ENCODE measurements at places on chromosomes 5 and 9. TPM values are rescaled to one million over a fixed set of nuclear protein-coding genes. Genes with fewer than 3 reads are reported as not detected.
A peak's percentile ranks its signal among the peaks of the same experiment; 100 is the strongest.

PCSK1 gene
- not detected for total RNA-seq

LMNB1 gene
- 243 TPM for total RNA-seq

RECK gene
- 9.3 TPM for total RNA-seq

TNFSF8 gene
- total RNA-seq = 54.2 TPM

DNA sequence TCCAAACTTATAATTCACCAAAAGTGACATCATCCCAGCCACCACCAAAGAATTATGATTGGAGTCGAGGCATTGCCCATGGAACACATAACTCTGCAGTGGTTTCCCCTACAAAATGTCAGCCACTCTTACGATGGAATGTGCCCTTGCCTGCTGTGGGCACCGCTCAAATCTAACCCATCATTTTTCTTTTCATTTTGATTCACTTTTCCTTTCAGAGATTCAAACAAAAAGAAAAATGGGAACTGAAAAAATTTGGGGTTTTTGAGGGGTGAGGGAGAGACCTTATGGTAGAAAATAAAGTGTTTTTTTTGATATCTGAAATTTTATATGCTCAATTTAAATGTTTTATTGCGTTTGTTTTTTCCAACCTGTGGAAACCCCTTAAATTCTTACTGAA is 28.1 kb downstream of the SMARCA2 start:
- peaks cover 29% of the 10 kb centered on the region for H3K4me1 ChIP-seq
- DNase-seq = no peak
- H3K4me3 ChIP-seq = no peak overlapping the region
- H3K27me3 ChIP-seq = no peaks in the 10 kb centered on the region

DNA sequence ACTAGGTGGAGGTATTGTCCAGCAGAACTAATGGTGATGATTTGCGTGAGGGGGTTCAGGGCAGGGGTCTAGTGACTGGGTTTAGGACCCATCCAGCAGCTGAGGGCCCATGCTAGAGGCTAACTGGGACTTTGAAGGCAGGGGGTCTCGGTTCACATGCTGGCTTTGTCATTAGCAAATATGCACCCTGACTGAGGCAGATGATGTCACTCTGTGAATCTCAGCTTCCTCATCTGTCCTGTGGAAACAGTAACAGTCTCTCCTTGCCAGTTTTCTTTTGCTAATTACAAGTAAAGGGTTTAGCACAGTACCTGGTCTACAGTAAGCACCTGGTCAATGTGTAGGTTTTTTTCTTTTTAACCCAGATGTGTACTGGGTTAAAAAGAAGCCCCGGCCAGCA is 5.2 kb downstream of the SH2D3C start:
- DNase-seq = no peak
- no peak overlapping the region for H3K4me3 ChIP-seq
- no peaks in the 10 kb centered on the region for H3K27me3 ChIP-seq
- H3K4me1 ChIP-seq = peaks cover 51% of the 10 kb centered on the region

DNA sequence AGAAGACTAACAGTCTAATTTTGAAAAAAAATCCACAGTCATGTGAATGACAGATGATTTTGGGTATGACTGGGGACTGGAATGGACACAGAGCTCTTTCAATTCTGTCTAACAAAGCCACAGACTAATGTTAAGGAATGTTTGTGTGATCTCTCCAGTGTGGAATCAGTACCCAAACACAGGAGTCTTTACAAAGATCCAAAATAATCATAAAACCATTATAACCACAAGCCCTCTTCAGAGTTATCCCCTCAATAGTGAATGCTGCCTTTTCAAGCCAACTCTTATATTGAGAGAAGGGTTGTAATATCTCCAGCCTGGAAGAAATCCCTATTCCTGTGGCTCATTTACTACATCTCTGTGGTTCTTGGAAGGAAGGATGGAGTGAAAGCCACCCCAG is 552.0 kb upstream of the CLINT1 start:
- DNase-seq = no peak
- no peak overlapping the region for H3K27ac ChIP-seq
- no peaks in the 10 kb centered on the region for H3K36me3 ChIP-seq
- peaks cover 2% of the 10 kb centered on the region for H3K27me3 ChIP-seq
- no peaks in the 10 kb centered on the region for H3K4me1 ChIP-seq

DNA sequence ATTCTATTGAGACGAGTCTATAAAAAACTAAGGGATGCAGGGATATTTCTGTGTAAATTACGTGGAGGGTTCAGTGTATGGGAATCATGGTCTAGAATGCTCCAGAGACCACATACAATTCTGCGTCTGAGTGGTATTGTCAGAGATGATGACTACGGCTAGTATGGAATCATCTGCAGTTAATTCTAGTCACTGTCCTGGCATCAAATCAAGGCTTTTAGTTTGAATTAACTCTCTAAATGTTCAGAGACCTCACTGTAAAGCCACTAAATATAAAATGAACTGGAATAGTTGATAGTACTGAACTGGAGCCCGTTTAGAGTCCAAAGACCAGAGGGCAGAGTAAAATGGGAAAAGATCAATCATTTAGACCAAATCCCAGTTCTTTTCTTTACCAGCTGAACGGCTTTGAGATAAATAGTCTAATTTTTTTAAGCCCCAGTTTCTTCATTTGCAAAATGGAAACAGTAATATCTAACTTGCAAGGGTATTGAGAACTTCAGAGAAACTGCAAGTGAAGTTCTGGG is 599.8 kb downstream of the EBF1 start:
- H3K4me3 ChIP-seq = no peak overlapping the region
- no peak for DNase-seq
- no peak overlapping the region for H3K27ac ChIP-seq
- H3K4me1 ChIP-seq = peaks cover 3% of the 10 kb centered on the region
- no peaks in the 10 kb centered on the region for H3K36me3 ChIP-seq
- H3K27me3 ChIP-seq = no peaks in the 10 kb centered on the region

DNA sequence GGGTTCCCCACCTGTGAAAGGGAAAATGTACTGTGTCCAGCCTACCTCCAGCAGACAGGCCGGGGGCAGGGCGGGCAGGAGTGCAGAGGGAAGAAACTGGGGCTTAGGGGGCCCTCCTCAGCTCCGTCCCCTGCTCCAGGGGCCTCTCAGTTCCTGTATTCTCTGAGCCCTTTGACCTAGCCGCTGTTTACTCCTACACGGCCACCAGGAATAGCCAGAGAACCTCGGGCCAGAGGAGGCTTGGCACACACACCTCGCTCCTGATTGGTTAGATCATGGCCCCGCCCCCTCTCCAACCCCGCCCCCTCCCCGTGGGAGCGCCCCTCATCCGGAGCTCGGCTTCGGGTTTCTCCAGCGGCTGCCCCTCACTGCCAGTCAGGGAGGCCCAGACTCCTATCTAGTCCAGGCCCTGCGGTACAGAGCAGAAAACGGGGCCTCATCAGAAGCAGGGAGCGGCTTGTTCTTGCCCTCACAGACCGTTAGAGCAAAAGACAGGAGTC is 2.2 kb downstream of the ST6GALNAC6 start:
- H3K4me1 ChIP-seq = peaks cover 29% of the 10 kb centered on the region
- no peak for DNase-seq
- H3K36me3 ChIP-seq = peaks cover 49% of the 10 kb centered on the region
- H3K4me3 ChIP-seq = no peak overlapping the region
- no peaks in the 10 kb centered on the region for H3K27me3 ChIP-seq
- no peak overlapping the region for H3K27ac ChIP-seq

DNA sequence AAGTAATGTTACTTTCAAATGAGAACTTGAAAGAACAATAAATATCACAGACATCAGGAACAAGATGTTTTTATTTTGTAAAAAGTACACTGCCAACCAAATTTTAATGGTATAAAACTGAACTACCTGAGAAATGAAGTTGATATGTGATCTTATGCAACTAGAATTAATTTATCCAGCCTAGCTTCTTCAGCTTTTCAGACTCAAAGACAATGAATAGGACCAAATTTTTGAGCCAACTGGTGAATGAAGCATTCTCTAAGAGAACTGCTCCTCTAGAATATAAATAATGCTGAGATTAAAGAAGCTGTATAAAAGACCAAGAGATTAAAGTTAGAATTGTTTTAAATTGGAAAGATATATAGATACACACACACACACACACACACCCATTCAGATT is 9.9 kb downstream of the CDC14B start:
- peaks cover 1% of the 10 kb centered on the region for H3K4me1 ChIP-seq
- H3K27ac ChIP-seq = no peak overlapping the region
- H3K36me3 ChIP-seq = no peaks in the 10 kb centered on the region

DNA sequence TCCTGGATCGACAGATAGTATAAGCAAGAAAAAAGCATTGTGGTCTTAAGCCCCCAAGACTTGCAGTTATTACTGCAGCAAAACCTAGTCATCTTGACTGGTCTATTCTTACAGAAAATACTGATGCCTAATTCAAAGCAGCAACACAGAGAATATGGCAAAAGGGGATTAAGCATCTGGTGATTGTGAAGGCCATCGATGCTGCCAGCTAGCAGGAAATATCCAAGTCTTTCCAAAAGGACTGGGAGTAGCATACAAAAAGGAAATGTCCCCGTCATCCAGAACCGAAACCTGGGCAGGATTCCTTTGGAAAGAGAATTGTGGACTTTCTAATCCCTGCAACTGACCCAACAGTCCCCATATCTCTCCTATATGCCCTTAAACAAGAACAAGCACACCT is 132.2 kb downstream of the SLF1 start:
- H3K4me3 ChIP-seq = no peak overlapping the region
- H3K27ac ChIP-seq = no peak overlapping the region
- no peaks in the 10 kb centered on the region for H3K27me3 ChIP-seq
- no peak for DNase-seq
- H3K4me1 ChIP-seq = no peaks in the 10 kb centered on the region
- H3K36me3 ChIP-seq = no peaks in the 10 kb centered on the region

DNA sequence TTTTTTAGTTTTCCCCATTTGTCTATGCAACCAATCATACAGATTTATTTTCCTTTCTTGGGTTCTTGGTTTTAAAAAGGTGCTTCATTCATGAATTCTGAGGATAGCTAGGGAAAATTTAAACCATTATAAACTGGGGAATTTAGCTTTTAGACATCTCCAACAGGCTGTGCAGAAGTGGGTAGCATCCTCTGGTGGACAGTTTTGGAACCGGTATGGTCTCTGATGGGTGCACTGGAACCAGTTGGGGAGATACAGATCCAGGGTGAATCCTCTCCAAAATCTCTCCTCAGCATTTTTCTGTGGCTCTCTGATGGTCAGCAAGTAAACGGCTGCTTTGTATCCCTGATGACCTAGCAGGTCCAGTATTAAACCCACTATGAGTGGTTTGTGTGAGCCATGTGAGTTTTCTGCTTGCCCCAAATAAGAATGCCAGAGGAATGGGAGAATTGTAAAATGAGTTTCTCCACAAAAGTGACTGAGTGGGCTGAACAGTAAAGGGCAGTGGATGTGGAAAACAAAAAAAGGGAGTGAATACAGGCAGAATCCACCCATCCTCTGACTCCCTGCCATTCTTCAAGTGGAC is 9.1 kb upstream of the DNAJC25 start:
- no peak overlapping the region for H3K4me3 ChIP-seq
- H3K27me3 ChIP-seq = peaks cover 17% of the 10 kb centered on the region
- DNase-seq = no peak

GRCh38 chr9:136881691-136882108 is 4.6 kb upstream of the TRAF2 start:
- peak; percentile 70 for DNase-seq
- no peaks in the 10 kb centered on the region for H3K27me3 ChIP-seq
- peak overlapping the region; percentile 85 for H3K4me3 ChIP-seq
- H3K4me1 ChIP-seq = peaks cover 29% of the 10 kb centered on the region
- H3K36me3 ChIP-seq = no peaks in the 10 kb centered on the region

DNA sequence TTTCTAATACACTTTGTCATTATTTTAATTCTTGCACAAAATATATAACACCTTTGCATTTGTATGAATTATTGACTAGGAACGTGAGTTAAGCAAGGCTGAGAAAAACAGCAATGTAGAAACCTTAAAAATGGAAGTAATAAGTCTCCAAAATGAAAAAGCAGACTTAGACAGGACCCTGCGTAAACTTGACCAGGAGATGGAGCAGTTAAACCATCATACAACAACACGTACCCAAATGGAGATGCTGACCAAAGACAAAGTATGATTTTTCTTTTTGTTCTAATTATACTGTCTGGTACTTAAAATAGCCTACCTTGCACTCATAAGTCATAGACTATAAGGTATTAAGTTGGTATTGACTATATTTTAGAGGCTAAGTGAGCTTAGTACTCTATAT is 34.4 kb downstream of the RAD50 start:
- H3K27ac ChIP-seq = no peak overlapping the region
- H3K36me3 ChIP-seq = peaks cover 36% of the 10 kb centered on the region
- H3K4me1 ChIP-seq = peaks cover 13% of the 10 kb centered on the region
- no peak overlapping the region for H3K4me3 ChIP-seq

GRCh38 chr5:128397876-128398275 is 140.2 kb downstream of the FBN2 start:
- H3K4me1 ChIP-seq = no peaks in the 10 kb centered on the region
- H3K27me3 ChIP-seq = no peaks in the 10 kb centered on the region
- no peak for DNase-seq
- no peak overlapping the region for H3K4me3 ChIP-seq

GRCh38 chr9:112271466-112272098 is 61.8 kb downstream of the PTBP3 start:
- peaks cover 34% of the 10 kb centered on the region for H3K36me3 ChIP-seq
- no peak for DNase-seq
- no peak overlapping the region for H3K27ac ChIP-seq
- H3K4me3 ChIP-seq = no peak overlapping the region

GRCh38 chr5:146796911-146797310 is 81.6 kb downstream of the PPP2R2B start:
- no peak overlapping the region for H3K4me3 ChIP-seq
- H3K27me3 ChIP-seq = no peaks in the 10 kb centered on the region
- peaks cover 8% of the 10 kb centered on the region for H3K36me3 ChIP-seq
- no peak overlapping the region for H3K27ac ChIP-seq

DNA sequence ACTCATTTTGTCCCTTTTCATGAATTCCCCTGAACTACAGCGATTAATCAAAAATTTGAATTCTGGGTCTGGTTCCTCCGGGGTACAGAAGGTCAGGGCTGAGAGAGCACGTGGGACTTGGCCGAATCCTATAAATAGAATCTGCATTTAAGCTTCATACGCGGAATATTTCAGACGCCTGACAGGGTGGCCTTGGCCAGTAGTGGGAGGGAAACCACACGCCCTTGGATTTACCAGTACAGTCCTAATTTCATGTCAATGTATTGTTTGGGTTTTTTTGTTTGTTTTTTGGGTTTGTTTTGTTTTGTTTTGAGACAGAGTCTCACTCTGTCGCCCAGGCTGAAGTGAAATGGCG is 21.5 kb upstream of the NIPBL start:
- no peak overlapping the region for H3K4me3 ChIP-seq
- H3K36me3 ChIP-seq = no peaks in the 10 kb centered on the region
- DNase-seq = no peak
- H3K4me1 ChIP-seq = no peaks in the 10 kb centered on the region

All from activated naive CD8-positive, alpha-beta T cell treated with anti-CD3 and anti-CD28 coated beads, Interleukin-2, amount 10 ng/mL, durations not matched to agents 7 days and 5 days (primary cell).